Liver (tissue), 10 donors: ENCODE measurements at places on chromosomes 4 and X.
A peak's percentile ranks its signal among the peaks of the same experiment; 100 is the strongest.

DNA sequence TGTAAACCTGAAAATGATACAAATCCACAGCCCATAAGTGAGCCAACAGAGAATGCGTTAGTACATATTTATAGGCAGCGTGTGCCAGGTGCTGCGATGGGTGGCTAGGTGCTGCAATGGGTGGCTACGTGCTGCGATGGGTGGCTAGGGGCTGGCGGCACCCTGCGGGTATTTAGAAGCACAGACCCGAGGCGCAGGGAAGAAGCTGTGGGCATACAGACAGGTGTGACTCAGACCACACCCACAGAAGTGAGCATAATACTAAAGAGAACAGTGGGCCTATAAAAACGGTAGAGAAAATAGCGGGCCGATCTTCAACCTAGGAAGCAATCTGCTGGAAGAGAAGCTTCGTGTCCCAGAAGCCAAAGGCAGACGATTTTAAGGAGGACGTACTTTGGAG lies 81.1 kb downstream of the FAT1 start:
- DNase-seq, result no peak

DNA sequence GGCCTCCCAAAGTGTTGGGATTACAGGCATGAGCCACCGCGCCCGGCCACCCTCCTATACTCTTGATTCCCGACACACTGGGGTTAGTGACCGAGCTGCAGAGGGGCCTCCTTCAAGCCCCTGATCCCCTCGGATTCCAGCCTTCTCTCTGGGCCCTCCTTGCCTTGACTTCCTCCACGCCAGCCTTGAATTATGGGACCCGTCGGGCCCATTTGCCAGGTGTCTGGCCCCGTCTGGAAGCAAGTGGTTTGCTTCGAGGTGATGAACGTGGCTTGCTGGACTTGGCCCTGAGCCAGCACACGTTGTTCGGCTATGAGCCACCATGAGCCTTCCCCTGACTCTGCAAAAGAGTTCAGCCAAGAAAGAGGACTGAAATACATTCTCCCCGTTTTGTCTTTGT lies 37.4 kb upstream of the GRPEL1 start:
- DNase-seq, result no peak

DNA sequence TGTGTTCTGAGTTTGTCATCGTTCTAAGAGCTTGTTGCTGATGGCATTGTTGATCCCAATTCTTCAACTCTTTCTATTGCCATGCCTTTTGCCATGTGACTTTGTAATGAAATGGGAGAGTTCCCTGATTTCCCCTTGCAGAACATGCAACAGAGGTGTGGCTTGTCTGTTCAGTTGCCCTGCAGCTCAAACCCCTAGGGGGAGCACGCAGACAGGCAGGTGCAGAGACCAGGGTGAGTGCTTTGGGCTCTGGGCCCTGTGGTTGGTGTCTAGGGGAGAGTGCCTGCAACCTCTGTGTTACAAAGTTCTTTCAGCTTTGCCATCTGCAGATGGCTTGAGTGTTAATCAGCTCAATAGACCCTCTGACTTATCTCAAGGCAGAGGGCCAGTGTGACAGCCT lies 332.7 kb downstream of the MID1IP1 start:
- DNase-seq, result no peak

GRCh38 chr4:124866301-124866700 lies 153.8 kb upstream of the ANKRD50 start:
- DNase-seq, result no peak

- no peak for DNase-seq
Observed at GRCh38 chrX:16807548-16807947, 21.3 kb downstream of the TXLNG start.

DNA sequence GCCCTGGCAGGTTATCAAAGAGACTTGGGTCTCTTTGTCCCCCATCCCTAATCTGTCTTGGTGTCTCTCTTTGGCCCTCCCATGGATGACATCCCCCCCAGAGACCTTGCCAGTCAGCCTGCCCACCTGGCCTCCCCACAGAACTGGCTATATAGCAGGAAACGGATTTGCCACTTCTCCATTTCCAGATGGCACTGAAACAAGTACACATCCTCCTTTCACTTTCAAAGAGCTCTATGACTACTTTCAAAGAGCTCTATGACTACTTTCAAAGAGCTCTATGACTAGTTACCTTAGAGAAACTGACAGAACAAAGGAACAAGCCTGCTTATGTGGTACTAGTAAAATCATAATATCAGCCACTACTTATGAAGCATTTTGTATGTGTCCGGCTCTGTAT lies 175.3 kb downstream of the MAML3 start:
- no peak for DNase-seq

DNA sequence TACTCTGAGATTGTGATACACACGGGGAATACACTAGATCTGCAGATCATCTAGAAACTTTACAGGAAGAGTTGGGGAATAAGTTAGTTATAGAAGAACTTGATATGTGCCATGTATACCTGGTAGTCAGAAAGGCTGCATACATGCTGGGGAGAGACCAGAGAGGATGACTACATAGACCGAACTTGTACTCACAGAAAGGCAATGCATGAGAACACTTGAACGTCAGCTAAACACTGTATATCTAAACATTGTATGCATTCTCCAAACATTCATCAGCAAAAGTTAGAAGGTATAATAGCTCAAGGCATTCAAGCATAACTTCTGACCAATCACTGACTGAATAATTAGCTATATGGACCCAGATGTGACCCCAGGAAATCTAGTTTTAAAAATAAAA lies 78.0 kb upstream of the PDHA2 start:
- DNase-seq, result no peak

DNA sequence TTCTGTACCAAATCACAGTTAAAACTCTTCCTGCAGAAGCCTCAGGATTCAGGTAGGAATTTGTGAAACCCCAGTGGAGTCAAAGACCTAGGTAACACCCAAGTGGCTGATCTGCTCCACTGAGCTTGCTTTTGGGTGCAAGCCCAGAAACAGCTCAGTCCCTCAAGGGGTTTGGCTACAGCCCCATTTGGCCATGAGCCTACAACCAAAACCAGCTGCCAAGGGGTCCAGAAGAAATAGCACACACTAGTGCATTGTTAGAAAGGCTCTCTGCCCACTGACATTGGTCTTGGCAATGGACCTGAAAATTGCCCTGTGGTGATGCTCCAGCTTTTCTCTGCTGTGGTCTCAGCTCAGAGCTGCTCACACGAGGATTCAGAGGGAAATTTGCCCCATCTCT lies 577.4 kb upstream of the INTU start:
- DNase-seq, result no peak

DNA sequence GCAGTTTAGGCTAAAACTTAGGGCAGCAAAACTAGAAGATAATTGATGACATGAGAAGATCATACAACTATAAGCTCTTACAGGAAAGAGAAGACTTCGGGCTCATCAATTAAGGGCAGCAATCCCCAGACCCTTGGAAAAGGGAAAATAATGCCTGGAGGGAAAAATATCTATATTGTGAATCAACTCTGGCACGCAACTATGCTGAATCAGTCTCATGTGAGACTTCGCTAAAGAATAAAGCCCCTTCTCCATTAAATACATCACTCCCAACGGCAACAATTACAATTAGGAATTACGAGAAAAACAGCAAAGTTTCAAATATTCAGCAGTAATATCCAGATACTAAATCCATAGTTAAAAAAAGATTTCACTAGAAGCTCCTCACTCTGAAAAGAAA lies 2016.8 kb upstream of the IGFBP7 start:
- DNase-seq, result no peak

- no peak for DNase-seq
Observed at GRCh38 chrX:140104760-140105159, 139.4 kb upstream of the CXorf66 start.

- DNase-seq, result no peak
Observed at GRCh38 chrX:79138658-79139241, 5.7 kb upstream of the GPR174 start.

GRCh38 chr4:127505203-127505602 lies 127.6 kb upstream of the INTU start:
- no peak for DNase-seq

GRCh38 chrX:23907498-23908218 lies at the start of the genes APOO and CXorf58:
Gene APOO (minus strand): TSS chrX:23907938. CDS start chrX:23907702, 236 bp downstream.
Gene CXorf58 (plus strand): TSS chrX:23908006. CDS start chrX:23910303, 2,297 bp downstream.
- DNase-seq, result peak; percentile 89

DNA sequence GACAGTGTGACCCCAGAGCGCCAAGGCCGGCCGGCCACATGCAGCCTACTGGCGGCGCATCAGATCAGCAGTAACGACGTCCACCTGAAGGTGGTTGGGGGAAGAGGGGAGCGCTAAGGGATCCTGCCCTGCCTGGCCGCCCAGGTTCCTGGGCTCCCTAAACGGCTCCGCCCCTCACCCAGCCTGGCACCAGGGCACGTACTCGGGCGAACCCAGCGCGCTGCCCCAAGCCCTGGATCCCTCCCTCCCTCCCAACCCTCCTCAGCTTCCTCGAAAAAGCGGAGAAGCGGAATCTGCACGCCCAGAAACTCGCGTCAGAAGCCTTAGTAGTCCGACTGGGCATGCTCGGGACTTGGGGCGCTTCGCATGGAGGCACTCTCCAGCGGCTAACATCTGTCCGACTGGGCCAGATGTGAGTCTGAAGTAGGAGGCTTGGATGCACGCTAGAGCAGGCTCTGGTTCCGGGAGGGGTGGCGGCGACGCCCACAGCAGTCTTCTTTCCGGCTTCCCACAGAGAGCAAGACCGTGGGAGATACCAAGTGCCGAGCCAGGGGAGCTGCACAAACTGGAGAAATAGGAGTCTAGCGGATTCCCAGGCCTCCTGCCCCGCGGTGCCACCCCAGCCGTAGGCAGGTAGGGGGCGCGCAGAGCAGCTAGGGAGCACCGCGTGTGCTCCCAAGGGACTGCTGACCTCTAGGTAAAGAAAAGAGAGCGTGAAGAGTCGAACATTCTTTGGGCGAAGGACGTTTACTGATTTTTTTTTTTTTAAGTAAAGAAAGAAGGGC lies 114.3 kb upstream of the TEX13C start:
- peak; percentile 32 for DNase-seq

DNA sequence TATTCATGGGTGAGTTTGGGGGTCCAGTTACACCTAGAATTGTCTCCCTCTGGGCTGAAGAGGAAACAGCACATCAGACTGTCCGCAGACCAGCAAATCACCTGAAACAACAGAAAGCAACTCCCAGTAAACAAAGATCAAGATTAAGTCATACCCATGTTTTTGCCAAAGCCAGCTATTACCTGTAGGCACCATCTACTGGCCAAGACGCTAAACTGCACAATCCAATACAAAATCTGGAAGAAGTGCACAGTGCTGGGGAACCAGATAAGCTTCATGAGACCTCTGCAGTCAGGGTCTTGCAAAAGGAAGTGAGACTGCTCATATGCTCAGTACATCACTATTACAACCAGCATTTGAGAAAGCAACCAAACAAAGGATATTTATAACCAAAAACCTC lies 157.5 kb upstream of the ITM2A start:
- DNase-seq, result no peak

GRCh38 chrX:102517326-102517725 lies 787 bp upstream of the TMSB15A start:
- DNase-seq, result no peak

DNA sequence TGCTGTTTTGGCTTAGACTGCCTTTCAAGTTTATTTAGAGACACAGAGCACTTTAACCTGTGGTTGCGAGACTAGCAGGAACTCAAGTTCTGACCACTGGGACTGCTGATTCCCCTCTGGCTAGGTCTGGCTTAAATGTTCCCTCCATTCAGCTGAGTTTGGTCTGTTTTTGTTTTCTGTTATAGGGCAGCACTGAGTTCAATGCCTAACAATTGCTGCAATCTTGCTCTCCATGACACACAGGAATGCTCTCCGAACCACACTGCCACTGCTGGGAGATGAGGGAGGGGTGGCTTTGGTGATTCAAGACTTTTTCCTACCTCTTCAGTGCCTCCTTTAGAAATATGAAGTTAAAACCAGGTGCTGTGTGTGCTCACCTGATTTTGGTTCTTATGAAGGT lies 106.3 kb upstream of the EOLA2 start:
- no peak for DNase-seq

- DNase-seq, result no peak
Observed at GRCh38 chrX:10842646-10843045, 222.3 kb upstream of the MID1 start.

GRCh38 chr4:112736718-112737135 lies 99.8 kb downstream of the LARP7 start:
- DNase-seq, result no peak

GRCh38 chr4:19051831-19052230 lies 1030.3 kb upstream of the LCORL start:
- DNase-seq, result no peak

GRCh38 chr4:87030755-87031441 lies 96.1 kb downstream of the AFF1 start:
- DNase-seq, result no peak

DNA sequence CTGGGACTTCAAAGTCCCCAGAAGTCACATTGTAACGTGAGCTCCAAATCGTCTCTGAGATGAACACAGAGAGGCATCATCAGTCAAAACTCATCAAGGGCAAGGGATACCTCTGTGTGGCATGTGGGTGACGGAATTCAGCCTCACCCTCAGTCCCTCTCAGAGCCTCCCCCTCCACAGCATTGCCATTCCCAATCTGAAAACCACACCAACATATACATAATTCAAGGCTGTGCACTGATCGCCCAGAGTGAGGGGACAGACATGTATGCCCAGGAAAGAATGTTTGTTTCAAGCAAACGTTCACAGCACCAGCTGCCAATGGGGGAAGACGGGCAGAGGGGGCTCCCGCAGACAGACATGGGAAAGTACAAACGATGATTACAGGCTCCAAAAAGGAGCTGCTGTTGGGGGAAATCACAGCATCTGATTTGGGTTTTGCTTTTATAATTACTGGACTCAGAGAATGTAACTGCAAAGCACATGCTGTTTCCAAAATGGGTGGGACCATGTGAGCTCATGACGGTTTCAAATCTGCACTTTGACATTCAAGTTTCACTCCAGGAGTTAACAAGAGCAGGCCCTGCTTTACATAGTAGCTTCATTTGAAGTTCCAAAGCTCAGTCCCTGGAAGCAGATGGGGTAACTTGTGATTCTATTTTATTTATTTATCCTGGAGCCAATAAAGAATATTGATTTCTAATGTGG lies 88.3 kb downstream of the CLCN4 start:
- DNase-seq, result no peak

GRCh38 chrX:100264200-100264599 lies 145.9 kb downstream of the PCDH19 start:
- DNase-seq, result no peak
